SW480 (cell line): ENCODE measurements at places on chromosomes 5 and 9.

DNA sequence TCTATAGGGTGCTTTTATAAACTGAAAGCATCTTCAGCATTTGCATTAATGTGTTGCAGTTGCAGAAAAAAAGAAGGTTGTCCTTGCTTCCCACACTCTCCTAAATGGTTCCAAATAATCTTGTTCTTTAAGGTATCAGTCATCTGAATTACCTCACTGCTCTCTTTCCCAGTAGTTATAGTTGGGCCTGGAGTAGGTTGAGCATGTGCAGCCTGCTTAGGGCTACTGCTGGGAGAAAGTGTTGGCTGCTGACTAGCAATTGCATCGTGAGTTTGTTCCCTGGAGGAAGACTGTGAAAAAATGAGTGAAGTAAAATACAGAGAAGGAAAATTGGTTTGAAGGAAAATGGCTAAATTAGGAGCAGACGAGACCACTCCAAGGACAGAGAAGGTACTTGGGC is 74.5 kb downstream of the PRR16 start:
- no peak for DNase-seq

GRCh38 chr9:6307551-6308096 is 20.6 kb upstream of the TPD52L3 start:
- DNase-seq, result no peak

DNA sequence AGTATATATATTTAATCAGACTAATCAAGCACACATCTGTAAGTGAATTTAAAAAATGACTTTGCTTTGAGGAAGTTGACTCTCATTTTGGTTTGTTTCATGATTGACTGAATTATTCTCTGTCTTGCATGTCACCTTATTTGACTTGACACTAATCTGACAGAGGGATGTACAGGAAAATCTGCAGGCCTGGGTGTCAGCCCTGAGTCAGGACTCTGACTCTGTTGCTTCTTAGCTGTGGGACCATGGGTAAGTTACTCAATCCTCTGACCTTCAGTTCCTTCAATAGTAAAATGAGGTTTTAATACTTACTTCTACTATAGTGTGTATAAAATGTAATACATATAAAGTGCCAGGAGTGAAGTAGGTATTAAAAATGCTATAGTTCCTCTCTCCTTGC is 415.9 kb downstream of the ARHGEF28 start:
- no peak for DNase-seq

GRCh38 chr9:115423646-115424045 is 305.7 kb upstream of the TNC start:
- DNase-seq, result no peak

DNA sequence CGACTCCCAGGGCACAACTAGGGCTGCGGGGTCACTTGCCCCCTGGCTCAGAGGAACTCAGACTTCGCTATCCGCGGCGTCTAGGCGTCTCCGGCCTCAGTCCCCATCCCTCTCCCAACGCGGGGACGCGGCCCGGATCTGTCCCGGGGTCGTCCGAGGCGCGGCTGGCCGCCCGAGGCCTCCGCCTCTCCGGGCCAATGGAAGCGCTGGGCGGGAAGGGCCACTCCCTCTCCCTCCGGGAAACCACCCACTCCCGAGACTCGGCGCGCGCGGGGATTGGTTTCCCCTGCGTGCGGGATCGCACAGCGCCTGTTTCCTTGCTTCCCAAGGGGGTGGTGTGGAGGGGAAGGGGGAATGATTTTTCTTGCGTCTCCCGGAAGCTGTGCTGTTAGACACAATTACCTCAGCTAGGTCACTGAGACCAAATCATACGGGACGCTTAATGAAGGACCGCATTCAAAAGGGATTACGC is 38.3 kb downstream of the NR2F1 start:
- peak; percentile 51 for DNase-seq

DNA sequence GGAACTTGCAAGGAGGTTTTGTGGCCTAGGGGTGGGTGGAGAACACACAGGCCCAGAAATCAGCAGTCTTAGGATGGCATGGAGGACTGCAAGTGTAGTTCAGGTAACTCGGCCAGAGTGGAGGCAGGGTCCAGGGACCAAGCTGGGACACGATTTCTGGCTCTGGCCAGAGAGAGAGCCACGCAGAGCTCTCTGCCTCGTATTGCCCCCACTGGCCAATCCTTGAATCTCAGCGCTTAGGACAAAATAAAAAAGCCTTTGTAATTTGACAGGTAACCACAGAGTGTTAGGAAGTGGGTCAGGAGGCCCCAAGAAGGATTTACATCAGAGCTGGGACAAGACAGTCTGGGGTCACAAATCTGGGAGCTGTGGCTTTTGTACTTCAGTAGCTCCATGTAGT is 11.7 kb downstream of the MAP3K1 start:
- DNase-seq, result peak; percentile 53

DNA sequence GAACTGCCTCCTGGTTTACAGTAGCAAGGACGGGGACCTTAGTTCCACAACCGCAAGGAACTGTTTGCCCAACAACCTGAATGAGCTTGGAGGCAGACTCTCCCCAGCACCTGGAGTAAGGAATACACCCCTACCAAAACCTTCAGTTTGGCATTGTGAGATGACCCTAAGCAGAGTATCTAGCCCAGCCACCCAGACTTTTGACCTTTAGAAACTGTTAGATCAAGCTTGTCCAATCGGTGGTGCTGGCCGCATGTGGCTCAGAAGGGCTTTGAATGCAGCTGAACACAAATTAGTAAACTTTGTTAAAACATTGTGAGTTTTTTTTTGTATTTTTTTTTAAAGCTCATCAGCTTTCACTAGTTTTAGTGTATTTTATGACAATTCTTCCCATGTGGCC is 86.9 kb upstream of the C9orf72 start:
- no peak for DNase-seq

DNA sequence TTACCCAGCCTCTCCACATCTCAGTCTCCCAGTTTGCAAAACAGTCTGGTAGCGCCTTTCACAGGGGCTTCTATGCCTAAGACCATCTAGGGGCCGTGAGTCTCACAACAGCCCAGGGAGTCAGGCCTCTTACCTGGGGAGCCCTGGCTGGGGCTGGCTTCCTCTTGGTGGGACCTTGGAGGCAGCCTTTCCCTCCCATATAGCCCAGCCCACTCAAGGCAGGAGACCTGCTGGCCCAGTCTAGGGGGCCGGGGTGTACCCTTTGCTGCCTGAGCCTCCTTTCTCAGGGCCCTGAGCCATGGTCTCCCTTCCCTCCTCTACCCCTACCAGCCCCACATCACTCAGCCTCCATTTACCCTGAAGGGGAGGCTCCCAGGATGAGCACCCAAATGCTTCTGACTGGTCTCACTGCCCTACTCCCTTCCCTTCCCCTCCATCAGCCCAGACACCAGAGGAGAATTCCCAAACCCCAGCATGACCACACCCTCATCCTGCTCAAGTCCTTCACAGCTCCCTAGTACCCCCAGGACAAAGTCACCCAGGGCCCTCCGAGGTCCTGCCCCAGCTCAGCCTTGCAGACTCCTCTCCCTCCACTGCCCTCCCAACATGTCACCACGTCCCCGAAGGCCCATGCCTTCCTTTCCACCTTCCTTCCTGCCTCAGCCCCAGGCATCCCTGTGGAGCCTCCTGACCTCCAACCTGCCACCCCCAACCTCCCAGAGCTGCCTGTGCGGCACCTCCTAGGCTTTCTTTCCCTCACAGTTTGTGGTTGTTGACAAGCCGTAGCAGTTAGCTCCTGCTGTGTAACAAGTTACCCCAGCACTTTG is 55.3 kb downstream of the BARX1 start:
- no peak for DNase-seq

DNA sequence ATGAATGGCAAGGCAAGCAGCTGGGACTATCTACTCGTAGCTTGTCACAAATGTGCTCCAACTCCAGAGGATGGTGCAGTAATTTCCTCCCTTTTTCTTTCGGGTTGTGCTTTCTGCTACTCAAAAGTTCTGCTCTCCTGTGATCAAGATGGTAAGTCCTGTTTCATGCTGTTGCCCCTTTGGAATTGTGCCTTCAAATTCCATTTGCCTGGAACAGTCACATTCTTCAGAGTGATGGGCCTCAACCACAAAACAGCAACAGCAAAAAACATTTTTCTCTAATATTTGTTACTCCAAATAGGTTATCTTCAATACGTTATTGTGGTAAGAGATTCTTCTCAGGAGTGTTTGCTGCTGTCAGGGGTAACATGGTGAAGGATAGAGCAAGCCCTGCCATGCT is 209.3 kb downstream of the PALM2AKAP2 start:
- no peak for DNase-seq

DNA sequence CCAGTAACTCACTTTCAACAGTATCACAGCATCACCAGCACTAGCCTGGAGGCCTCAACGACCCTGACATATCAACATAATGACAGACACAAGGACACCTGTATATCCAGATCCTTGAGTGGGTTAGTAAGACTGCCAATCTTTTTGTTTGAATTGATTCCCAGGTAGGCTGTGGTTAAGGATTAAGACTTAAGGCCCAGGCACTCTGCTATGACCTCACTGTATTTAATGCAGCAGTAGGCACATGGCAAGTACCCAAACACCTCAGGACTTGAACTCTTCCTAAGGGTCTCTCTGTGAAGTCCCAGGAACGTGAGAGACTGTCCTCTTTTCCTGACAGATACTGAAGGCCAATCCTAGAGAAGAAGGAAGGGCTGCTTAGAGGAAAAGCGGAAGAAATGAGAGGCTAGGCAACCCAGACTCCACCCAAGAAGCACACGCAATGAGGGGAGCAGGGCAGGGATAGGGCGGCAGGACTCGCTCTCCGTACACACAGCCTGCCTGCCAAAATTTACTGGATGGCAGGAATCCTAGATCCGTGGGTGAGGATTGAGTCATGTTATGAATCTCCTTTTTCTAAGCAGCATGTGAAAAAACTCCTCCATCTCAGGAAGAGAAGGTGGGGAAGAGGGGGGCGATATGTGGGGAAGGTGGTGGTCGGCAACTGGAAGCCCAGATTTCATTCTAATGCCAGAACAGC is 93.4 kb downstream of the SIL1 start:
- DNase-seq, result no peak

- no peak for DNase-seq
Observed at GRCh38 chr5:167452136-167452535, 839.3 kb upstream of the WWC1 start.

GRCh38 chr9:96122751-96123150 is 179.2 kb downstream of the HSD17B3 start:
- peak; percentile 29 for DNase-seq
